ENCODE measurements at places on chromosomes 3 and 15.

DNA sequence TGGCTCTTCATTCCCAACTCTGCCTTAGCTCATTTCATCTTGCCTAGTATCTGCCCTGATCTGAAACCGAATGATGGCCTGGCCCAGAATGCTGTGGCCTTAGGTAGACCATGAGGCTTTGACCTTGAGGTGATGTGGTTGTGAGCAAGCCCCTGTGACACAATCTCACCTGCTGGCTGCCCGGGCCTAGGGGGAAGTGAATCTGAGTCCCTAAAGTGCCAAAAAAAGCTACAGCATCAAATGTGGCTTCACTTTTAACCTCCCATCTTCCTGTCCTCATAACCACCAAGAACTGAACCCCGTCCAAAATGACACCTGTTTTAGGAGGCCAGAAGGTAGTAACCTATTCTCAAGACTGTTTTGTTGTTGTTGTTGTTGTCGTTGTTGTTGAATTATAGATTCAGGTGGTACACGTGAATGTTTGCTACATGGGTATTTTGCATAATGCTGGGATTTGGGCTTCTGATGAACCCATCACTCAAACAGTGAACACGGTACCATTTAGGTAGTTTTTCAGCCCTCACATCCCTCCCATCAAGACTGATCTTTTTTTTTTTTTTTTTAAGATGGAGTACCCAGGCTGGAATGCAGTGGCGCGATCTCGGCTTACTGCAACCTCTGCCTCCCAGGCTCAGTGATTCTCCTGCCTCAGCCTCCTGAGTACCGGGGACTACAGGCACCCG, 54.6 kb downstream of the MCCC1 start:
- no peak for DNase-seq

DNA sequence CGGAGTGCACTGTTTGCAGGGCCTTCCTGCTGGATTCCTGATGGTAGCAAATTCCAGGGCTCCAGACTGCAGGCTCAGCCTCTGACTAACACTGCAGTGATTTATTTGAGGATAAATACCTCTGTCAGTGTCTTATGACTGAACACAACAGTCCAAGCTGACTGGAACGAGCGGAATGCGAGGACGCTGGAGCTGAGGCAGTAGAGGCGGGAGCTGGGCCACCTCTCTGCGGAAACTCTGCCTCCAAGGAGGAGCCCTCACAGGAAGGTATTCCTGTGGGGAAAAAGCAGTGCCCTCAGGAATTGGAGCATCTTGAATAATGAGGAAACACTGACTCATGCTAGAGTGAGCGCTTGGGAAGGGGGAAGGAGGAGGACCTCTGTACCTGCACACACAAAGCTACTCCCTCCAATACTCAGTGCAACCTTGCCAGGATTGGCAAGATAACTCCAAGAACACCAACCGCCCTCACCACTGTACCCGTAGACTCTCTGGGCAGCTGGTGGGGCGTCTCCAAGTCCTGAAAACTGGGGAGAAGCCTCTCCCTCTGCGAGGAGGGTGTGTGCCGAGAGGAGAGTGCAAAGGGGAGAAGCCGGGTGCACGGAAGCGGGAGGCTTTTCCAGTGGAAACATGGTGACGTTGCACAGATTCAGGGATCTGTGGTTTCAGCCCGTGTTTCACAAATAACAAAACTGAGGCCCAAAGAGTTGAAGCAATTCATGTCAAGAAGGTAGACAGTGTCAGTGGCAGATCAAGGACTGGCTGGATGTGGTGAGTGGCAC, 43.0 kb downstream of the VGLL4 start:
- peak; percentile 94 for DNase-seq

GRCh38 chr3:183202004-183202722, 39.6 kb upstream of the LAMP3 start:
- DNase-seq: no peak

GRCh38 chr3:105608623-105609022, 241.9 kb downstream of the ALCAM start:
- DNase-seq: peak; percentile 22

- DNase-seq: no peak
These were observed 4.9 kb downstream of the CADPS start for GRCh38 chr3:62870321-62870720.

- DNase-seq: no peak
These were observed 276.2 kb upstream of the EPHA6 start for GRCh38 chr3:96538186-96538585.

DNA sequence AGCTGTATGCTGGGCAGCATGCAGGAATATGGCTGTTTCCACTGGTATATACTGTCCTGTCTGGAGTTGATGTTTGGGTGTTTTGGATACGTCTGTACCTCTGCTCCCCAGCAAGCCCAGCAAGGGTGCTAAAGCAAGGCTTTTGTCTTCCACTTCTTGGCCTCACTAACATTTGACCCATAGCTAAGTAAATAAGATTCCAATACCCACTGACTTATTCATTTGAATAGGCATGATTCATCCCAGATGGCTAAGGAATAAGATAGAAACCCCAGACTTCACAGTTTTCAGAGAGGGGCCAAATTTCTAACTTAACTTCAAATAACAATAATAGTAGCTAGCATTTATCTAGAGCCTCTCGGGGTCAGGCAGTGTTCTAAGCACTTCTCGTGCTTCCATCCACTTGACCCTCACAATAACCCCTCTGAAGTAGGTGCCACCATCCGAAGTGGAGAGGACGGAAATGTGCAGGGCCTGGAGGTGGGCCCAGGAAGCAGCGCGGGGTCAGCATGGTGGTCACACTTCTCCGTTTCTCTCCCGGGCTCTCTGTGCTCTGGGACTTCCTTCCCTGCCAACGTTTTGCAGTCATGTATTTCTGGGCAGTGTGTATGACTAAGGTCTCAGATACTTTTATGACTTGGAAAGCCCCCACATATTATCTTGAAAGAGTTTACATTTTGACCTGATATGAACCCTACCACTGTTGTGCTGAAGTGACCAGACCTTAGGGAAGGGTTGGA, 39.3 kb downstream of the LRRK1 start:
- no peak for DNase-seq

- peak; percentile 47 for DNase-seq
These were observed 278.4 kb upstream of the ZPLD1 start for GRCh38 chr3:102156426-102156825.

GRCh38 chr3:42685363-42685881, at the start of gene KLHL40:
Gene KLHL40, plus strand, starts transcription at chr3:42685537. Its CDS starts 82 bp downstream, at chr3:42685619.
- DNase-seq: no peak

DNA sequence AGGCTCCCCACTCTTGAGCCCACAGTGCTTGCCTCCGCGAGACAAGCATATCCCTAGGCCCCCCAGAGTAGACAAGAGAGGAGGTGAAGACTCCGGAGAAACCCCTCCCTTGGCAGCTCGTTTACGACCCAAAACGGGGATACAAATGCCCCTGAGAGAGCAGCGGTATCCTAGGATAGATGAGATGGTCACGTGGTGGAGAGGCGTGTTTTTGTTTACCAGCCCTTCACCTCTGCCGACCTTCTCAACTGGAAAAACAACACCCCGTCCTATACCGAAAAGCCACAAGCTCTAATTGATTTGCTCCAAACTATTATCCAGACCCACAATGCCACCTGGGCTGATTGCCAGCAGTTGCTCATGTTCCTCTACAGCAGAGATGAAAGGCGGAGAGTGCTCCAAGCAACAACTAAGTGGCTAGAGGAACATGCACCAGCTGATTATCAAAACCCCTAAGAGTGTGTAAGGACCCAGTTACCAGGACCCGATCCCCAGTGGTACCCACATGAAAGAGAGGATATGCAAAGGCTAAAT, 99.5 kb upstream of the OSBPL11 start:
- no peak for DNase-seq

DNA sequence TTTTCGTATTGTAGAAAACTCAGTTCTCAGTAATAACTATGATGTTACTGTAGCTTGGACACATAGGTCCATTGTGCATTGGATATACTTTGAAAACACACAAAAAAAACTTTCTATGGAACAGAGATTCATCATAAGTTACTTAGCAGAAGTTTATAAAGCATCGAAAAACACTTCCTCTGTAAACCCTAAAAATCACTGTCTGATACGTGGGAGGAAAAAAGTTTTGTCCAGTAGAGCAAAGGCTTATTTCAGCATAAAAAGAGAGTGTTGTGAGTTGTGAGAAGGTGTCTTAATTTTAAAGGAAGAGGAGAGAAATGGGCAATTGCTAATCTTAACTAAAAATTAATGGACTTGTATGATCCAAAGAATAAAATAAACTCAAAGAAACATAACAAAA, 64.8 kb downstream of the OSTN start:
- no peak for DNase-seq

DNA sequence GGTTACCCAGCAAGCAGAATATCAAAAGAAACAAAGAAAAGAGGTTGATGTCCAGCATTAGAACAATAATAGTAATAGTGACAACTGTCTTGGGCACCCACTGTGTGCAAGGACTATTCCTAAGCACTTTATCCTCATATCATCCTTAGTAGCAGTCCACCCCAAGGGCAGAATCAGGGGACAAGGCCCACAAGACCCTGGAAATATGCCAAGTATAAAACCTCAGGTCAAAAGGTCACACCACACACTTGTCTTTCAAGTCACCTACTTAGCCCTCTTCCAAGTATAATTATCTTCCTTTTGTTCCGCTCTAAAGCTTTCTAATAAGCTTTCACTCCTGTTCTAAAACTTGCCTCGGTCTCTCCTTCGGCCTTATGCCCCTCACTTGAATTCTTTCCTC, 124.0 kb upstream of the STT3B start:
- no peak for DNase-seq

- DNase-seq: no peak
These were observed 1029.2 kb downstream of the OTOL1 start for GRCh38 chr3:162525771-162526170.

GRCh38 chr3:25787689-25788088, 2.2 kb upstream of the OXSM start:
- DNase-seq: no peak

DNA sequence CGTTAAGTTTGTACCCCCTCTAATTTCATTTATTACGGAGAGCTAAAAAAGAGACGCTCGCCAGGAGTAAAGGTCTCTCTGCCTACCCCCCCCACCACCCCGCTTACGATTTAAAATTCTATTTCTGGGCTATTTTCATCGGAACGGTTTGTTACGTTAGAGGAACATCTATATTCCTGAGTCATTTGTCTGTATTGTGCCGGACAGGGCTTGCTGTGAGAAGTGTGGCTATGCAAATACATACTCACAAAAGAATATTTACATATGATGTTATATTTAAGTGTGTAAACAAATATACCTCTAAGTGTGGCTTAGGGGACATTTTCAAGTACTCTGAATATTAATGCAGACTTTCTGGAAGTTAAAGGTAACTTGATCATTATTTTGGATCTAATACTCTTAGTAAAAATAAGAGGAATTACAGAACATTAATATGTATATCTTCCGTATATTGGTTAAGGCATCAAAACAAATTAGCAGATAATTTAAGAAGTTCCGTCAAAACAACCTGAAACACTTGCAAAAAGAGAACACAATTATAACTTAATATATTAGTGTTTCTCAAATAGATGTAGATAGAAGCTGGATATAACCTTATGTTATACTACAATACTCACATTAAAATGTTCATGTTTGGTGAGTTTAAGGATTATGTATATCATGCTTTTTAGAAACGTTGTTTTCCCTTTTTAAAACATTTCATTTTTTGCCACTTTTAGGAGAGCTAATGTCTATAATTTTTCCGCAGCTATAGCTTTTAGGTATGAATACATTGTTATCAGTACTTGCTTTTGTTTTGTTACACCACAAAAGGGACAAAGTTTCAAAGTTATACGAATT, 1.6 kb upstream of the SHOX2 start:
- no peak for DNase-seq

DNA sequence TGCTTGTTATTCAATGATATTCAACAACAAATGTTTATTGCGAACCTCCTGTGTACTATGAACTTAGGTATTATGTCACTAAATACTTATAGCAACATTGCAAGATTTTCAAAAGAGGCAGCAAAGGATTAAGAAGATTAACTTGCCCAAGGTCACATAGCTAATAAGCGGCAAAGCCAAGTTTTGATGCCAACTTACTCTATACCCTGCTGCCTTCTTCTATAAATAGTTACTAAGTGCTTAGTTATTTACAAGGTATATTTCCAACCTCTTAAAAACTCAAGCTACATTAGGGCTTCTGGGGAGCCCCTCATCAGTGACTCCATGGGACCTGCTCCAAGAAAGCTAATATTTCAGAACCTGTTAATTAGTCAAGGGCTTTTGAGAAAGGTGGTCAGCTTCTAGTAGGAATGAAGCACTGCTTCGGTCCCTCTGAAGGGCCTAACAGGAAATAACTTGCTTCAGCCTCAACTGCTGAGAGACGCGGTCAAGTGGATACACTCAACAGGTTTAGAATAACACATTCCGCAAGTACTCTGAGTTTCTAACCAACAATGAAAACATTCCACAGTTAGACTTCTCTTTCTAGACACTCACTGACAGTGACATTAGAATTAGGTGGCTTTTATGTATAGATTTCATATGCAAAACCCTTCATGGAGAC, 125.5 kb downstream of the DGKG start:
- DNase-seq: no peak

DNA sequence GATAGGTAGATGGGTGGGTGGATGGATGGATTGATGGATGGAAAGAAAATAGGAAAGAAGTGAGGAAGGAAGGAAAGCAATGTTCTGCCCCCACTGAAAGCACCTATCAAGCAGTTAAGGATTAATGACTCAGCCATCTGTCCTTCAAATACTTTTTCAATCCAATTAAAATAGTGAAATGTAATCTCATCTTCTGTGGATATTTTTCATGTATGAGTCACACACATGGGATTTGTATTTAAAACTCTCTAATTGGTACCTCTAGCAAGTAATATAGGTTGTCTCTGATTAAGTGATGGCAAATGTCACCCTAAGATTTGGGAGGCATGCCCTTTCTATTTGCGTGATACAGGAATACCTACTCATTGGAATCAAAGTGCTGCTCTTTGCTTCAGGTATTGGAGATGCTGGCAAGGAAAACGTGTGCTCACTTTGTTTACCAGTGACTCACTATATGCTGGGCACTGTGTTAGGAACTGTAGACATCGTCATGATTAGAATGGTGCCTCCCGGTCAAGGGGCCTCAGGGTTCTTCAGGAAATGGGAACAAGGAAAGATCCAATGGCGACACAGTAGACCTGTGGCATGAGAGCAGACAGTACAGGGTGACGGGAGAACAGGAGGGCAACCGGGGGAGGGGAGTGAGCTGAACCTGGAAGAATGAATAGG, 230.1 kb downstream of the CLSTN2 start:
- DNase-seq: no peak

DNA sequence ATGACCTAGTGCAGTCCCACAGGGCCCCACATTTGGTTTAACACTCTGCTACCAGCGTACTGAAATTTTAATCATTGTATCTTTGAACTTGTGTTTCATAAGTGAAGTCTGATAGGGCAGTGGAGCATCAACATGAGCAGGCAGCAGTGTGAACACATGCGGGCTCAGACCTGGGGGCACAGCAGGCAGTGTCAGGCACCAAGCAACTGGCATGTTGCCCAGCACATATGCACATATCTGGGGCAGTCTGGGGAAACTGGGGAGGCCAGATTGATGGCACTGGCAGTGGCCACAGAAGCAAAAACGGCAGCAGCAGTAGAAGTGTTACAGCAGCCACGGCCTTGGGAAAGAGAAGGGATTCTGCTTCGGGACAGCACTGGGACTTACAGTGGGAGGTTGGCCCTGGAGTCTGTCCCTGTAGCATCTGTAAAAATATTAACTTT, 353.9 kb upstream of the KCNMB2 start:
- no peak for DNase-seq
